NCI-H1417 treated with DMSO at 0.1 percent for 48 hours (cell line): ENCODE measurements at places on chromosomes 5 and 9.

GRCh38 chr5:83750749-83751148 lies 30.1 kb upstream of the HAPLN1 start:
- DNase-seq = no peak

DNA sequence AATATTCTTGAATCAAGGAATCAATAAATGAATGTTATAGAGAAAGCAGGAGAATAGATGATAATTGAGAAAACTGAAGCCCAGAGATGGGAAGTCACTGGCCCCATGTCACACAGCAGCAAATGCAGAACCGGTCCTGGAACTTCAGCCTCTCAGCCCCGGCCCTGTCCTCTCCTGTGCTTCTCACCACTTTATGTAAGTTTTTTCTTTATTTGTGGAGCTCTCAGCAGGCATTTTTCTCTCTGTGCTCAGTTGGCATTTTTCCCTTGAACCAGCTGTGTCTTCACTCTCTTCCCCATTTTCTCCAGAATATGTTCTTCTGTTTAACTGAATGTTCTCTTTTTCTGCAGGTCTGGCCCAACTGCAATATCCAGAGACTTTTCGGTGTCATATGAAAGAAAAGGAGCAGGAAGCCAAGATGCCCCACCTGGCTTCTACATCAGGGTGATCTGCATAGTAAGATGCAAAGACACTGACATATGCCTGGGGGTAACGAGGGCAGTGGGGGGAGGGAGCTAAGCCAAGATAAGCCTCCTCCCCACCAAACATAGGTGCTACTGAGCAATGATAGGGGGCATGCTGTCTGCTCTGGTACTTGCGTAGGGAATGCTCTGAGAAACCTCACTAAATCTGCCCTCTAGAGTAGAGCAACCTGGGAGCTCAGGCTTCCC lies 12.8 kb upstream of the LCP2 start:
- no peak for DNase-seq

DNA sequence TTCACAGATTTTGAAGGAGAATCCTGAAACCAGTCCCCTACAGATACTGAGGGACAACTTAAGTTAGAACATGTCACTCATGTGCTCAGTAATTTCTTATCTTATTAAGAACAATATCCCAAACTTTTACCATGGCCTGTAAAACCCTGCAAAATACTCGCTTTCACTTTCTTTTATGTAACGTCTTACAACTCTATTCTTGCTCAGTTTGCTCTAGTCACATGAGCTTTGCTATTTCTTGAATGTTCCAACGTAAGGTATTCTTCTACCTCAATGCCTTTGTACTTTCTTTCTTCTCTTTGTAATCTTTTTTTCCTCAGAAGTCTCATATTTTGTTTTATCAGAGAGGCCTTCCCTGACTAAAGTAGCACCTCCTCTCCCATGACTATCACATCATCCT lies 14.1 kb downstream of the TMEM38B start:
- no peak for DNase-seq

DNA sequence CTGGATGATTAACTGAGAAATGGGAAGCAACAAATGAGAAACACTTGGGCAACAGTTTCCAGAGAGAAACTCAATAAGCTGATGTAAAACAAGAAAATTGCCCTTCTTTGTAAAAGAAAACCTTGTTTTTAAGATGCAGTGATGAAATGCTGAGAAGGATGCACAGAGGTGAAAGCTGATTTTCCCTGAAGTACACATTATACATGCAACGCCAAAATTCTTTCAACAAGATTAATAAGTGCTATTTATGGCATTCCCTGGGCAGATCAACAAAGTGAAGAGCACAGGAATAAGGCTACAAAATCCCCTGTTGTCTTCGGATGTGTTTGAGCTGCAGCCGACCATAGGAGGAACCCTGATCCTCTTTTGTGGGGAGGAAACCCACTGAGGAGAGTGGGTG lies 208.0 kb upstream of the ANKH start:
- no peak for DNase-seq

- DNase-seq = no peak
These were observed 21.7 kb downstream of the ZNF366 start for GRCh38 chr5:72485430-72485974.

DNA sequence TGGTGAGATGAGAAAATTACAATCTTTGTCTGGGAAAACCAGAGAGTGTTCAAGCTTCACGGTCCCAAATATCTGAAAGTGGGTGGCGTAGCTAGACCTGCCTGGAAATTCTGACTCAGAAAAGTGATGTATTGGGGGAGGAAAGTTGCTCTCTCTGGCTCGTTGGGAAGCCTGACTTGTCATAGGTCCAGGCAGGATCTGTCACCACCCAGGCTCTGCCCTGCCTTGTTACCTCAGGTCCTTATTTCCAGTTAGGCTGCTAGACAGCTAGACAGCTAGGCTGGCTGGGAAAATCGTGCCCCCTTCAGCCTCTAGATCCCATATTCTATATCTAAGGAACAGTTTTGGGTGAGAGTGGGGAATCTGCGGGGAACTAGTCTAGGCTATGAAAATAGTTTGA lies 41.0 kb upstream of the HCN1 start:
- DNase-seq = no peak

DNA sequence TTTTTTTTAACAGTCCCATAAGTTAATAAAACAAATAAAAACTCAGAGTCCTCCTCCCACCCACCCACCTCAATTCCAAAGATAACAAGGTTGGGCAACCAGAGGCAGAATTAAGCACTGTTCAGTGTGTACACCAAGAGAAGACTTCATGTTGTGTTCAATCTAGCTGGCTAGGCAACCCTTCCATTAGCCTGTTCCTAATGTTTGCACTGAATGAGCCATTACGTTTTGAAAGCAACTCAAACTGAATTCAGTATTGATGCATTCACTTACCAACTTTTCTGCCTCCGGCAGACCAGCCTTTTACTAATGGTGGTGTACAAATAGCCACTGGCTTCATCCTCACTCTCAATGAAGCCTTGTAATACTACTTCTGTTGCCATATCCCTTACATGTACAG lies 47.5 kb downstream of the PBX3 start:
- DNase-seq = no peak

DNA sequence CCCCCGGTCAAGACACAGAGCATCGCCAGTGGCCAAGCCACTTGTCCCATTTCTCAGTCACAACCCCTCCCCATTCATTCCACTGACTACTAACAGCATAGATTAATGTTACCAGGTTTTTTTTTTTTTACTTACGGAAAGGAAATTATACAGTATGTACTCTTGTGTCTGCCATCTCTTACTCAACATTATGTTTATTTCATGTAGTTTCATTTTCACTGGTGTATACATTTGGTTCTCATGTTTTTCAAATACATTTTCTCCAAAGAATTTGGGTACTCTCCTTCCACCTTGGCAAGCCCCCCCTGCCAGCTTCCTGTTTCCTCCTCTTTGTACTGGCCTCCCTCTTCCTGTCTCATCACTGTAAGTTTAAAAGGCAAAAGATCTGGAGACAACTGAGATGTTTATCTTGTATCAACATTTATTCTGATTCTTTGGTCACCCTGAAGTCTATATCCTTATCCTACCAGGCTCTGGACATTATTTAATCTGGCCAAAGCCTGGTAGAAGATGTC lies 207.3 kb downstream of the SAXO1 start:
- no peak for DNase-seq

GRCh38 chr5:53071738-53072137 lies 37.8 kb downstream of the MOCS2 start:
- no peak for DNase-seq

- DNase-seq = no peak
These were observed 211.4 kb downstream of the DEPDC1B start for GRCh38 chr5:60488466-60489130.

- DNase-seq = no peak
These were observed 77.3 kb downstream of the LRSAM1 start for GRCh38 chr9:127528422-127529251.

GRCh38 chr9:132986640-132987620 lies 8.4 kb downstream of the GFI1B start:
- DNase-seq = no peak

DNA sequence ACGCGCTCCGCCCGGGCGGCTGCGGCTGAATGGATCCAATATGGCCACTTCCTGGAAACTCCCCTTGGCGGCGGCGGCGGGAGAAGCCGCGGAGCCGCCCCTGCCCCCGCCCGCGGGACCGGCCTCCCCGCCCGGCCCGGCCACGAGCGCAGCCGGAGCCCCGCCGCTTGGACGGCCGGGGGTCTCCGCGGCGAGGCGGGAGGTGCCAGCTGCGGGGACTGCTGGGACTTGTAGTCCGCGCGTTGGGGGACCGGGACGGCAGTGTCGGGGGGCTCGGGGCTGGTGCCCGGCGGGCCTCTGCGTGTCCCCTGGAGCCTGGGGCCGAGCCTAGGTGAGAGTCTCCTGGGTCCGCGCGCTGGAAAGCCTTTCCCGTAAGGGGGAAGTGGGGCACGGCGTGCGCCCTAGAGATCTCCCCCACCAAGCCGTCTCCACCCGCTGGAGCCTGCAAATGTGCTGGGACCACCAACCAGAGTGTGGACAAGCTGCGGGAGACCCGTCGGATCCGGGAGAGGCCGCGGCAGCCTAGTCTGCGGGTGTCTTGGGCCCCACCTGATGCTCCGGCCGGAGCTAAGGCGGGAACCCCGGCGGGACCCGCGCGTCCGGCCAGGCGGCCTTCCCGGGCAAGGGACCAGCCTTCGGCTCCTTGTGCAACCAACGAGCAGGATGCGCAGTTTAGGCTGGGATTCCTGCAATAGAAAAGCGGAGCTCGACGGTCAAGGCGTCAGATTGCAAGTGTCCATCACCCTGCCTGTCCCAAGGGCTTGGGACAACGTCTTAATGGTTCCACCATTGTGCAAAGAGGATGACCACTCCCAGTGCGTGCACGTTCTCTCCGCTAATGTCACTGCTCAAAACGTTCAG lies at the start of gene SEPTIN8:
SEPTIN8 (minus strand) TSS at position 31 of the 861 bp plus-strand sequence. CDS start 102 bp downstream, outside the sequence.
- no peak for DNase-seq

DNA sequence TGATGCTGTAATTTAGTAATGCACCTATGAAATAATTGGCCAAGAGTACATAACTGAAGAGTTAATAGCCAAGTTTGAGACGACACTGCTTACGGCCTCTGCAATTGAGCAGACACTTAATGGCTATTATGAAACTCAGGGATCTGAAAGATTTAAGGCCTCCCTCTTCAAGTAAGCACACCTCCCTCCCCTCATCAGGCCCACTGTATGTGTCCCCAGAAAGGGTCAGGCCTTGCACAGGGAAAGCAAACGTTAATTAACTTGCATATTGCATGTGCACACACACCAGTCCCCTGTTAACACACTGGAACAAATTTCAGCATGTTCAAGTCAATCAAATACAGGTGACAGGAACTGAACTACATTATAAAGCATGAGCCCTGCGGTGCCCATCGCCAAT lies 163.6 kb downstream of the SPOCK1 start:
- DNase-seq = no peak

- DNase-seq = no peak
These were observed 70.6 kb downstream of the HMHB1 start for GRCh38 chr5:143882520-143882919.

DNA sequence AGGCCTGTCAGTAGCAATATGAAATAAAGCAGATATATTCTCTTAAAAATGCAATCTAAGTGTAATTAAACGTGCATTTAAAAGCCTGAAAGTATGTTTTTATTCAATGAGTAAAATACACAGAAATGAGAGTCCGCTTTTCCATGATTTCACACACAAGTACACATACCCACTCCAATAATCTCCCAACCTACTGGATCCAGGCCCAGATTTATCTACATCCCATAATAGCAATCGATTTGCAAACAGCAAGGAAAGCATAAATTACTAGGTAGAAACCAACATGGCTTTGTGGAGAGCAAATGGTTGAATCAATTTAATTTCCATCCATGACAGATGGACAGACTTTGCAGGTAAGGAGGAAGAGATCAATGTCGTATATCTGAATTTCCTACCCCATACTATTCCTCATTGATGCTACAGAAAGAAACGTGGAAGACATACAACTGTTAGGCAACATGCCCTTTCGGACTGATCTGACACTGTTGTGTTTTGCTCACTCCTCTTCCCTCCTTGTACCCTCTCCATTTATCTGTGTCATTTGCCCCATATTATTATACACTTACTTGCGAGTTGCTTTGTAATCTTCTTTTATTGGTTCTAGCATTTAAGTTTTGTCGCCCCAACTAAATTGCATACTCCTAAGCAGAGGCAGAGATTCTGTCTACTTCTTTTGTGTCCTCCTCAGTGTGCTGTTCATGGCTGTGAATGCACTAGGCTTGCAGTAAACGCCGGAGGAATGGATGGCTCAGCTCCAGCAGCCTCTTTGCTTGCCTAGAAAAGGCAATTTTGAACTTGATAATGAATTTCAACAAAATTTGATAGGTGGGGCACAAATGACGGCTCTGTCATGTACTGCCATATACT lies 133.6 kb downstream of the NFIB start:
- no peak for DNase-seq

- DNase-seq = no peak
These were observed 180.4 kb upstream of the GLRA1 start for GRCh38 chr5:152105085-152105484.

DNA sequence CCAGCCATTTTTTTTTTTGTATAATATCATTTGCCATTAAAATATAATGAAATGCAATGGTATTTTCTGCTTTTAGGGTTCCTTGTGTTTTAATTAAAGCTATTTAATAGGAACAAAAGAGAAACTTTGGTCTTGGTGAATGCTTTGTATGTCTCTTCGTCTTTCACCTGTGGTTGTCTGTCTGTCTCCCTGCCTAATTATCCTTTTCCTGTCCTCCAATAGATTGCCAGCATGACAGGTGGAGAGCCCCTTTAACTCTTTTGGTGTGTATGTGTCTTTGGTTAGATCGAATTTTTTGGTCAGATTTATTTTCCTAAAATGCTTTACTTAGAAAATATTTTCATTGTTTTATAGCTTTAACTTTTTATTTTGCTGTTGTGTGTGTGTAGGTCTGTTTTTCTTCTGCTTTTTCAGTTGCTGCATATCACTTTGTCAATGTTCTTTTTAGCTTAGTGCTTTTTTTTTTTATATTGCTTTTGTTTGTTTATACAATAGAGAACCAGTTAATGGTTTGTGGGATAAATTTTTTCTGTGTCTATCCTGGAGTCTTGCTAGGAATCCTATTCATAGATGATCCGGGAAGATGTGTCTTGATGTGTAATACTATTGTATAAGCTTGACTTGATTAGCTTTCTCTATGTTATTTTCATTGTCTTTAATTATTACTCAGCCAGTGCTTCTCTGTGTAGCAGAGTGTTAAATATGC lies 8.6 kb downstream of the CHMP5 start:
- DNase-seq = no peak
